ENCODE measurements at places on chromosomes 6 and 20. TPM values are rescaled to one million over a fixed set of nuclear protein-coding genes. Genes with fewer than 3 reads are reported as not detected.
A peak's percentile ranks its signal among the peaks of the same experiment; 100 is the strongest.

GRCh38 chr6:93120154-93120742 lies 299.1 kb downstream of the EPHA7 start:
- DNase-seq: no peak

- DNase-seq: no peak
Measured at GRCh38 chr6:138484018-138484731, 15.1 kb downstream of the NHSL1 start.

DNA sequence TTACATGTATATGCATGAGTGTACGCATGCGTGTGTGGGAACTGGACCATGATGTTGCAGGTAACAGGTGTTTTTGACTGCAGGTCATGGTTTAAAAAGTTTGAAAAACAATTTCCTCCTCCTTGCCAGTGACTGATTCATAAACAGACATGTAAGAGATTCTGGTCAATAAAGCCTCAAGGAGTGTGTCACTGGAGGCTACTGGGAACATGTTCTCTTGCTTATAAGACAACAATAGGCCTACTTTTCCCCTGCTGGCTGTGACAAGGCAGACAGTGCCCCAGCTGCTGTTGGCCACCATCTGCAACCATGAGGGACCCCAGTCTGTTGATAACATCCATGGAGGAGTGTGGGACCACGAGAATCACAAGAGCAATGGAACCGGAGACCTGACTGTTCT lies 12.7 kb downstream of the LEMD2 start:
- no peak for DNase-seq

- DNase-seq: peak; percentile 88
Measured at GRCh38 chr6:138692058-138692977, 81.3 kb upstream of the CCDC28A start.

DNA sequence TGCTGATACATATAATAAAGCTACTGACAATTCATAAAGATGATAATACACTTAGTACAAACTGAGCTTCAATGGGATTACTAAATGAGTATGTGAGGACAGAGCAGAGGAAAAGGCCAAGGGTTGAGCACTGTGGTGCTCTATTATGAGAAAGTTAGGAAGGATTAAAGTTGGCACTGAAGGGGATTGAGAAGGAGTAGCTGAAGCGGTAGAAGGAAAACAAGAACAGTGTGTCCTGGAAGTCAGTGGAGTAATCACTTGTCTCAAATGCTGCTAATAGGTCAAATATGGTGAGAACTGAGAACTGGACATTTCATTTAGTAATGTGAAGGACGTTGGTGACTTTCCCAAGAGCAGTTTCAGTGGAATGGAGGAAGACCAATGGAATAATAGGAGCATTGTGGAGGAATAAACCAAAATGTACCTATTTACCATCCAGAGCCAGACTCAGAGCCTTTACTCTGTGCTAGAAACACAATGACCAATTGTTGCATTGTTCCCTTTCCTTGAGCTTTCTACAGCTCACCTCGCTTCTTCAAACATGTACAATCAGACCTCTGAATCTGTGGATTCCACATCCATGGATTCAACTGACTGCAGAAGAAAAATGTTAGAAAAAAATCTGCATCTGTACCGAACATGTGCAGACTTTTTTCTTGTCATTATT lies 255.9 kb downstream of the LAMA2 start:
- no peak for DNase-seq

DNA sequence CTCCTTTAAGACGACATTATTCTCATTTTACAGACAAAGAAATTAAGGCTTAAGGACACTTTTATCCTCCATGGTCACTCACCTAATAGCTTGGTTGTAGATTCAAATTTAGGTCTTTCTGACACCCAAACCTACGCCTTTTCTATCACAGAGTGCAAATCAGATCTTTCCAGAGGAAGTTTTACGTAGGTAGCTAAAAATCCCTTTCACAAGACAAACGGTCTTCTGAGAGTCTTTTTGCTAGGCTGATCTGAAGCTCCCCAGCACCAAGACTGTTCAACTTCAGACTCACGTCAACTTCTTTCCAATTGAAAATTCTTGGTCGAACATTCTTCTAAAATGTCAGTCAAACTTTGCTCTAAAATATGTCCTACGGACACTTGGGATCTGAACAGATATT lies 46.5 kb downstream of the BLOC1S5 start:
- DNase-seq: no peak

GRCh38 chr6:43434001-43434840 lies 6.9 kb downstream of the ABCC10 start:
- DNase-seq: no peak

GRCh38 chr6:35677456-35677855 lies 11.3 kb downstream of the FKBP5 start:
- DNase-seq: peak; percentile 50

- DNase-seq: peak; percentile 63
Measured at GRCh38 chr6:52233975-52234823, 10.1 kb downstream of the IL17F start.

DNA sequence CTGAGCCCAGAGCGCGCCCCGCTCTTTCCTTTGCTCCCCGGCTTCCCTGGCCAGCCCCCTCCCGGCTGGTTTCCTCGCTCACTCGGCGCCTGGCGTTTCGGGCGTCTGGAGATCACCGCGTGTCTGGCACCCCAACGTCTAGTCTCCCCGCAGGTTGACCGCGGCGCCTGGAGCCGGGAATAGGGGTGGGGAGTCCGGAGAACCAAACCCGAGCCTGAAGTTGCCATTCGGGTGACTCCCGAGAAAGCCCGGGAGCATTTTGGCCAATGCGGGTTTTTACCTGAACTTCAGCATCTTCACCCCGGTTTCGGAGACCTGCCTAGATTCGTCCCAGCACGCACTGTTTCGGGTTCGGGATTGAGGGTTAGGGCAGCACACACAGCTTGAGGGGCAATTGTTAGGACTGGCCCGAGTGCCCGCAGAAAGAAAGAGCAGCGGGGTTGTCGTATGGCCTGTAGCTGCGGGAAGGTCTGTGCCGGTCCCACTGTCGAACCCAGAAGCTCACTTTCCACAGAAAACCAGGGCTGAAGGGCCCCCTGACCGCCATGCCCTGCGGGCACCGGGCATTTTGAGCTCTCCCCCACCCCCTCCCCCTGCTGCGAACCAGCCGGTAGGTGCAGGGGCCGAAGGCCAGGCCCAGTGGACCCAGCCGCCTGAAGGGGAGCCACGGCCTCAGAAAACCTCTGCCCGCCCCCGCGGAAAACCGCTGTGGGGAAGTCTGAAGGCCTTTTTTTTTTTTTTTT lies 2.1 kb downstream of the FOXP4 start:
- peak; percentile 80 for DNase-seq

- DNase-seq: no peak
Measured at GRCh38 chr6:20608356-20608755, 74.1 kb downstream of the CDKAL1 start.

- no peak for DNase-seq
Measured at GRCh38 chr6:69138148-69138547, 503.1 kb downstream of the ADGRB3 start.

DNA sequence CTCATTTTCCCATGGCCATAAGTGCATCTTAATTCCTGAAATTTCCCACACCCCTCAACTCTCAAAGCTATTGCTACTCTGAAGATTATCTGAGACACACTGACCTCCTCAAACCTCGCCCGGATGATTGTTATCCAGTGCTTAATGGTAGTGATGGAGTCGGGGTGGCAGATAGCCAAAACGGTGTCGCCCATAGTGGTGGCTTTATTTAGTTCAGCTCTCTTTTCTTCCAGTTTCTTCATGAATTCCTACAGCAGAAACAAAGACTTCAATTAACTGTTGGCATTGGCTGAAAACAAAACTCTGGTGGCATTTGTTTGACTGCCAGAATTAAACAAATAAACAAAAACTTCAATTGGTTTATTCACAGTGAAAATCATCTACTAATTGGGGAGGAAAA lies 165.4 kb downstream of the DST start:
- no peak for DNase-seq

DNA sequence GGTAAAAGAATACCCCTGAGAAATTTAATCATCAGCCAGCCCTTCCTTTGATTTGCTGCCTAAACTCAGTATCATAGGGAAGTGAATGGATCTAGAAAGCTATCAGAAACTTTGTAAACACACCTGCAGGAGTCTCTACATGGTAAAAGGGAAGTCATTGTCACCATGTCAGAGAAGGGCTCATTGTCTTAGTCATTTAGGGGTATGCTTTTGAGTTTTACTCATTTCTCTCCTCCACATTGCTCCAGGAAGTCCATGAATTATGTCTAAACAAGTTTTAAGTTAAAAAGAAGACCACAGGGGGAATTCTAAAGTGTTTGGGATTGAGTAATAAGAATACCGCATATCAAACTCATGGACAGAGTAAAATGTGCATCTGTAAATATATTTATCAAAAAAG lies 2.5 kb downstream of the SLC17A1 start:
- DNase-seq: no peak

DNA sequence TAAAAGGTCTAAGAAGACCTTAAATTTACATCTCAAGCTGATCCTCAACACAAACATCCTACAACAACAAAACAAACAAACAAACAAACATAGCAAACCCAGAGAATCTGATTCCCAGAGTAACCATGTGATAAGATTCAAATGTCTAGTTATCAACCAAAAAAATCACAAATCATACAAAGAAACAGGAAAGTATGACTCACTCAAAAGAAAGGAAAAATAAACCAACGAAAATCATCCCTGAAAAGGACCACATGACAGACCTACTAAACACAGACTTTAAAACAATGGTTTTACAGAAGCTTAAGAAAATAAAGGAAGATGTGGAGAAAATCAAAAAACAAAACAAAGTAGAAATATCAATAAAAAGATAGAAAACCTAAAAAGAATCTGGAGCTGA lies 18.1 kb downstream of the VNN1 start:
- DNase-seq: no peak

Gene NT5DC1
- total RNA-seq: 38.1 TPM

Gene GSTA3
- not detected for total RNA-seq

Gene HRH3
- total RNA-seq: not detected

Gene MYLK4
- 0.14 TPM for total RNA-seq

Gene FAXC
- total RNA-seq: not detected

Measured in activated CD4-positive, alpha-beta T cell treated with anti-CD3 and anti-CD28 coated beads, Interleukin-2, amount 10 ng/mL, durations not matched to agents 24 days and 14 days (primary cell).